ENCODE measurements at places on chromosomes 7 and 10. TPM values are rescaled to one million over a fixed set of nuclear protein-coding genes. Genes with fewer than 3 reads are reported as not detected.

DNA sequence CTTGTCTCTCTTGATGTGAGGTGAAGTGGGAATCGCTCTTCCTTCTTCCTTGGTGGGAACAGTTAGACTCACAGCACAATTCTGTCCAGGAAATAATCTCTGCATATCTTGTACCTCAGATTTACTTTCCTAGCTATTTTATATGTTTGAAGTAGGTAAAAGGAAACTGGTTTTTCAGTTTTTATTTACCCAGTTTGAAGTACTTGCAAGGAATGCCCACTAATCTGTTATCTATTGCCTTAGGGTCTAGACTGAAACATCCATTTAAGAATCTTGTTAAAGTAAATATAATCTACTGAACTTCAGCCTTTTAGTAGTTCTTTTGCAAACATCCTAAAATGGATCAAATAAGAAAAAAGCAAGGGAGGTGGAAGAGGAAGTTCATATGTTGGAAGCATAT lies 229.8 kb downstream of the KCND2 start:
- no peak for DNase-seq

- no peak for DNase-seq
Observed at GRCh38 chr10:43036481-43037428, 40.1 kb upstream of the RET start.

- no peak for DNase-seq
Observed at GRCh38 chr7:29090836-29091601, 55.3 kb downstream of the CPVL start.

Gene HOXA1
- not detected for total RNA-seq

Gene TRAPPC14
- total RNA-seq: 27.7 TPM

All from endodermal cell (in vitro differentiated cells).